ENCODE measurements at places on chromosomes 1 and 21. TPM values are rescaled to one million over a fixed set of nuclear protein-coding genes. Genes with fewer than 3 reads are reported as not detected.
A peak's percentile ranks its signal among the peaks of the same experiment; 100 is the strongest.

TMPRSS3 gene
- total RNA-seq: not detected

CD101 gene
- total RNA-seq: not detected

GRCh38 chr1:246008363-246008831, 498.7 kb downstream of the SMYD3 start:
- H3K36me3 ChIP-seq: no peaks in the 10 kb centered on the region
- DNase-seq: no peak
- H3K27me3 ChIP-seq: no peaks in the 10 kb centered on the region

DNA sequence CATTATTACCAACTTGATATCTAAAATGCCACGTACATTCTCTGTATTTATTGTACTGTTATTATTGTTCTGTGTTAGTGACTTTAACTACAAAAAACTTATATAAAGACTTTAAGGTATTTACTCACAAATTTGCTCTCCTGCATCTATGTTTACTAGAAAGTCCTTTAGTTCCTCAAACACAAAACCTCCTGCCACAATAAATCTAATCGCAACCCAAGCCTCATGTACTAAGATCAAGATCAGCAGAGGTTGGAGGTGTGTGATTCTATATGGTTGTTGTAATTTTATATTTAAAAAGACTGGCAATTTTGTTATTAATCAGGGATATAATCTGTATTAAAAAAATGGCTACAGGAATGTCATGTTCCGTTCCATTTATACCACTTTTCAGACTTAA, 68.6 kb downstream of the VAV3 start:
- DNase-seq: no peak
- H3K27ac ChIP-seq: no peak overlapping the region
- H3K4me1 ChIP-seq: no peaks in the 10 kb centered on the region
- H3K4me3 ChIP-seq: no peak overlapping the region

DNA sequence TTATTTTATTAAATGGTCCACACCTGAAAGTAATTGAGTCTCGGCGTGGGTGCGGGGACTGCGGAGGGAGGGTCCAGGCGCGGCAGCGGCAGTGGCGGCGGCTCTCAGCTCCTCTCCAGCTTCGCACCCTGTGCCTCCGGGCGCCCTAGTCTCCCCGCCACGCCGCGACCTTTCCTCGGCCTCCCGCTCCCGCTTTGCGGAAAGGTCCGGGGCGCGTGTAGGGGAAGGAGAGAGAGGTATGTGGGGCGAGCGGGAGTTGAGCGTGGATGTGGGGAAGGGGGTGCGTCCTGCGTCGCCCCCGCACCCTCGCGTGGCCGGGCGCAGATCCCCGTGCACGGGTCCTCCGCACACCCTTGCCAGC, 13.4 kb upstream of the ALX3 start:
- peak overlapping the region; percentile 68 for H3K4me3 ChIP-seq
- H3K27ac ChIP-seq: no peak overlapping the region
- no peaks in the 10 kb centered on the region for H3K4me1 ChIP-seq
- DNase-seq: peak; percentile 34
- H3K27me3 ChIP-seq: peaks cover 49% of the 10 kb centered on the region
- H3K36me3 ChIP-seq: no peaks in the 10 kb centered on the region

All from GM23248 (cell line).